ENCODE measurements at places on chromosomes 11 and 22.

- H3K4me3 ChIP-seq: no peak overlapping the region
- H3K4me1 ChIP-seq: no peaks in the 10 kb centered on the region
These were observed 53.7 kb upstream of the SPTBN2 start for GRCh38 chr11:66782726-66783125.

- peak within 1 kb of the TSS; percentile 79 for H3K4me3 ChIP-seq
- peak within 1 kb of the TSS; percentile 88 for H3K27ac ChIP-seq
- peaks cover 4% of the 10 kb centered on the region for H3K4me1 ChIP-seq
- H3K27me3 ChIP-seq: no peaks in the 10 kb centered on the region
These were observed at the start of gene ZBTB16 for GRCh38 chr11:114059278-114059983. Gene ZBTB16 (plus strand): TSS chr11:114059711. CDS start chr11:114063301, 3,590 bp downstream.

DNA sequence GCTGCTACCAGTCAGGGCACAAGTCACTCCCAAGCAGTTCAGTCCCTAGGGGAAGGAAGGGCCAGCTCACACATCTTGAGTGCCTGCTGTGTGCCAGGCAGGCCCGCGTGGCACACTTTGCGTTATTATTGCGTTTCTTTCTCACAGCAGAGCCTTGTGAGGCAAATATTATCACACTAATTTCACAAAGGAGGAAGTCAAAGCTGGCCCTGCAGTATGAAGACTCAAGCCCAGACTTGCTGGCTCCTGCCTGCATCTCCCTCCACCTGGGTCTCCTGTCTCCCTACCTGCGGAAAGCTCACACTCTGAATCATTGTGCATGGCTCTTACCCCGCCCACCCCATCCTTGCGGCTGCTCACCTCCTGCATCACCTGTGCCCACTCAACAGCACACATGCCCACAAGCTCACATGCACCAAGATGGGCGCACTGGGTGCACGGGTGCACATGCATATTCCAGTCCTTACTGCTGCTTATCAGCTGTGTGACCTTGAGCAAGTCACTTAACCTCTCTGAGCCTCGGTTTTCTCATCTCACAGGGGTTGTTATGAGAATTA, 31.7 kb upstream of the P2RY2 start:
- H3K4me3 ChIP-seq: no peak overlapping the region
- H3K27ac ChIP-seq: no peak overlapping the region
- peaks cover 3% of the 10 kb centered on the region for H3K4me1 ChIP-seq
- no peak for DNase-seq

GRCh38 chr11:134686460-134687061, 274.5 kb upstream of the B3GAT1 start:
- no peak overlapping the region for H3K27ac ChIP-seq
- H3K4me3 ChIP-seq: no peak overlapping the region
- no peaks in the 10 kb centered on the region for H3K27me3 ChIP-seq
- H3K4me1 ChIP-seq: no peaks in the 10 kb centered on the region
- no peak for DNase-seq
- no peaks in the 10 kb centered on the region for H3K36me3 ChIP-seq

- no peak overlapping the region for H3K27ac ChIP-seq
- no peak overlapping the region for H3K4me3 ChIP-seq
- no peaks in the 10 kb centered on the region for H3K36me3 ChIP-seq
- H3K27me3 ChIP-seq: no peaks in the 10 kb centered on the region
- no peaks in the 10 kb centered on the region for H3K4me1 ChIP-seq
- no peak for DNase-seq
These were observed 440.1 kb downstream of the MIAT start for GRCh38 chr22:27097506-27097905.

- no peaks in the 10 kb centered on the region for H3K36me3 ChIP-seq
- no peak overlapping the region for H3K27ac ChIP-seq
- H3K27me3 ChIP-seq: no peaks in the 10 kb centered on the region
- no peak overlapping the region for H3K4me3 ChIP-seq
- no peaks in the 10 kb centered on the region for H3K4me1 ChIP-seq
These were observed 341.6 kb downstream of the CTTN start for GRCh38 chr11:70739811-70740487.

DNA sequence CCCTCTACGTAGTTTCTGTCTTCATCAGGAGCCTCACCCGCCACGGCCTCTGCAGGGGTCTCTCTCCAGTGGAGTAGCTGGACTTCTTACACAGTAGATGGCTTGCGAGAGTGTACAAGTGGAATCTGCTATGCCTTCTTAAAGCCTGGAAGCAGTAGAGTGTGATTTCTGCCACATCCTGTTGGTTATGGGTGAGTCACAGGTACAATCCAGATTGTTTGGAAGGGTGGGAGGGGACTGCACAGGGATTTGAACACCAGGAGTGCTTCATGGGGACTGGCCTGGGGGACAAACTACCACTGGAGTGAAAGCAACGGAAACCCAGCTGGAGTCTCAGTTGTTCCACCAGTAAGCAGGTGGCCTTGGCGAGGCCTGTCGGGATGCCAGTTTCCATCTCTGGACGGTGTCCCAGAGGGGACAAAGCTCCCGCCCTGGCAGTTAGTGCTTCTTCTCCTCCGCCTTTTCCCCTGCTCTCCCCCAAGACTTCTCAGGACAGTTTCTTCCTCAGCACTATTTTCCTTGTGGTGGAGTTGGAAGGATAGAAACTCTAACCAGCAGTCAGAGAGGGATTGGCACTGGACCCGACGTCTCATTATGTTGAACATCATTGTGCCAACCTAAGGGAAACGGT, 85.0 kb upstream of the RCN1 start:
- H3K36me3 ChIP-seq: no peaks in the 10 kb centered on the region
- no peak overlapping the region for H3K27ac ChIP-seq
- H3K4me3 ChIP-seq: no peak overlapping the region
- H3K4me1 ChIP-seq: no peaks in the 10 kb centered on the region

DNA sequence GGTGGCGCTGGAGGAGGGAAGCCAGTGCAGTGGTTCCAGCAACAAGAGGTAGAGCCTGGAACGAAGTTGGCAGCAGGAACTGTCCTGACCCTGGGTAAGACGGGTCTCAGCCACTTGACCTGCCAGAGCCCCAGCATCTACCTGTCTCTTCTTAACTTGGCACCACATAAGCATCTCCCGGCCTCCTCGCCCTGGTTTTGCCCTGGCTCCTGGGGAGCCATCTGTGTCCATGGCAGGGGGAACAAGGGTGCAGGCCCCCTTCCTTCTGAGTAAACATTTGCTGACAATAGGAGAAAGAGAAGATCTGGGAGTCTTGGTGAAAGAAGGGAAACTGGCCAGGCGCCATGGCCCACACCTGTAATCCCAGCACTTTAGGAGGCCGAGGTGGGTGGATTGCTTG, 12.8 kb downstream of the P2RY2 start:
- no peak for DNase-seq
- H3K4me1 ChIP-seq: no peaks in the 10 kb centered on the region
- no peak overlapping the region for H3K27ac ChIP-seq

DNA sequence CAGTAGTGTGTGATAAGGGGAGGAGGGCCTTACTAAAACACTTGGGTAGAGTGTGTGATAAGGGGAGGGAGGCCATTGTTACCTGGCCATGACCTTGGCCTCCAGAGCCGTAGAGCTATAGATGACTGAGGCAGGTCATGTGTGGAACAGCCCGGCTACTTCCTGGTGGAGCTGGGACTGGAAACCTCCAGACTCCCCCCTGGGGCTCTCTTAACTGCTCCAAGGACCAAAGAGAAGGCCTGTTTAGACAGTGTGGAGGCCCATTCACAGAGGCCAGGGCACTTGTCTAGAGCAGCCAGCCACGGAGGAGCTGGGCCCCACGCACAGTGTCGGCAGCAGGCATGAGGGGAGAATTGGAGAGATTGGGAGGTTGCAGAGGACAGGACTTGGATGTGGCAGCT, 12.5 kb upstream of the MICALL1 start:
- H3K36me3 ChIP-seq: peaks cover 21% of the 10 kb centered on the region
- H3K4me1 ChIP-seq: peaks cover 32% of the 10 kb centered on the region
- no peaks in the 10 kb centered on the region for H3K27me3 ChIP-seq
- peak overlapping the region; percentile 55 for H3K27ac ChIP-seq

DNA sequence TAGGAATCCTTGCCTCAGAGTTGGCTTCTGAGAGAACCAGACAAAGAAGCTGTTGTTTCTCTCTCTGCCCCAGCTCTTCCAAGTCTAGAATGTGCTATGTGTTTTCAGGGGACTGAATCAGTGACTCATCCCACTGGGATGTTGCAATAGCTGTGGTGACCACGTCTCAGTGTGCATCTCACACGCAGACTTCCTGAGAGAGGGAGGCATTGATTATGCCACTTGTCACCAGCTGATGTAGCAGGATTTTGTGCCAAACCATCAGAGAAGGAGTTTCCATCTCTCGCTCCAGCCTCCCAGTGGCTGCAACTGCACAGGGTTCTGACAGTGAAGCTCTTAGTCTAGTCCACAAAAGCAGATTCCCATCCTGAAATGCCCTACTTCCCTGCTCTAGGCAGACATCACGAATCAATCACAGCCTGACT, 455.8 kb downstream of the MIAT start:
- H3K27ac ChIP-seq: peak overlapping the region; percentile 83
- H3K4me1 ChIP-seq: peaks cover 17% of the 10 kb centered on the region
- H3K27me3 ChIP-seq: no peaks in the 10 kb centered on the region

DNA sequence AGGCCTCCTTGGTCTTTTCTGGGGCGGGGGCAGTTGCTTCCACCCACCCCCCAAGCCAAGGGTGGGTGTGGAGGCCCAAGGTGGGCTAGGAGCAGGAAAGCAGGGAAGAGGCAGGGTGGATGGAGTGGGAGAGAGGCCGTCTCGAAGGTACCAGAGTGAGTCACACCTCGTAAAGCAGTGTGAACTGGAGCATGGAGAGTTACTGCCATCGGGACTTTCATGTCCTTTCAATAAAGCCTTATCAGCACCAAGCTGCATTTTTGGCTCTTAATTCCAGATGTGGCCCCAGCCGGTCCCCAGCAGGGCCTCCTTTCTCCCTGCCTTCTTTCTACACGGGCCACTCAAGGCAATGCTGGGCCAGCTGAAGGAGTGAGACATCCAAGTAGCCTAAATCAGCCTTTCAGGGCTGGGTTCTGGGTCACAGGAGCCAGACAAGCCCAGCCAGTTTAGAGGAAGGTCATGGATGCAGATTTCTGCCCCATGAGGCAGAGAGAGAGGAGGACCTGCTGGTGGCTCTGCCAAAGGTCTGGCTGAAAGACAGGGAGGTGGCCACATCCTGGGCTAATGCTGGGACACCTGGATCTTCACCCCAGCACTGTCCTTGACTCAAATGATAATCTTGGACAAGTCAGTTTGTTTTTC, 59.0 kb upstream of the CD82 start:
- H3K4me1 ChIP-seq: no peaks in the 10 kb centered on the region
- H3K27ac ChIP-seq: no peak overlapping the region
- H3K4me3 ChIP-seq: no peak overlapping the region
- H3K27me3 ChIP-seq: no peaks in the 10 kb centered on the region
- H3K36me3 ChIP-seq: no peaks in the 10 kb centered on the region

GRCh38 chr22:38172832-38173640, 8.6 kb downstream of the PLA2G6 start:
- H3K4me1 ChIP-seq: peaks cover 4% of the 10 kb centered on the region
- H3K4me3 ChIP-seq: no peak overlapping the region
- peak overlapping the region; percentile 38 for H3K27ac ChIP-seq
- H3K27me3 ChIP-seq: no peaks in the 10 kb centered on the region
- H3K36me3 ChIP-seq: no peaks in the 10 kb centered on the region

GRCh38 chr11:14967581-14968243, 4.4 kb downstream of the CALCA start:
- no peaks in the 10 kb centered on the region for H3K27me3 ChIP-seq
- H3K36me3 ChIP-seq: no peaks in the 10 kb centered on the region
- DNase-seq: no peak
- H3K4me3 ChIP-seq: no peak overlapping the region
- no peak overlapping the region for H3K27ac ChIP-seq

GRCh38 chr22:48635816-48636215, 1191.9 kb downstream of the BRD1 start:
- H3K27ac ChIP-seq: no peak overlapping the region
- H3K36me3 ChIP-seq: no peaks in the 10 kb centered on the region
- no peak overlapping the region for H3K4me3 ChIP-seq
- H3K4me1 ChIP-seq: no peaks in the 10 kb centered on the region
- no peak for DNase-seq

GRCh38 chr11:68335683-68336082, 23.3 kb downstream of the LRP5 start:
- H3K4me3 ChIP-seq: no peak overlapping the region
- H3K27ac ChIP-seq: no peak overlapping the region
- H3K27me3 ChIP-seq: no peaks in the 10 kb centered on the region
- no peak for DNase-seq
- H3K4me1 ChIP-seq: no peaks in the 10 kb centered on the region

DNA sequence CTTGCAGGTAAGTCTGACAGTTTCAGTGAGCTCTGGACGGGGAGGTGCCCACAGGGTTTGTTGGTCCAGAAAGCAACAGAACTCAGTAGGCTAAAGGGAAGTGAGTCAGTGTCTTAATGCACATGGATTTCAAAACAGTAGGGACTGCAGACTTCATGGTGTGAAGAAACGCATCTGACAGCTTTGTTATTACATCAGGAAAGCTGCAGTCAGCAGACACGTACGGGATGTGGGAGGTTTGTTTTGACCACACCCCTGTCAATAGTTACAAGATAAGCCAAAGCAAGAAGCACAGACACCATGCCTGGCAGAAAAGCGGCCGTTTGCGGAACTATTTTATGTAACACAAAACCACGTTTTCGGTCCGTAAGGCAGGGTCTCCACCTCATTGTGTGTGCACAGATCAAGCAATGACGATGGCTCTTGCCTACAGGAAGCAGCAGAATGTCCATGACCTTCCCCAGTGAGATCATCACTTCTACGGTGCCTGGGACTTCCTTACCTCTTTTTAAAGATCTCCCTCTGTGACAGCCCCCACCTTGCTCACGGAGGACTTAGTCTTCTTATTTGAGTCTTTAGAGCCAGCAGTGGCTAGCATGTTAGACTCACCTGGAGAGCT, 58.2 kb upstream of the FTH1 start:
- H3K4me1 ChIP-seq: no peaks in the 10 kb centered on the region
- no peak overlapping the region for H3K27ac ChIP-seq
- H3K4me3 ChIP-seq: no peak overlapping the region
- H3K27me3 ChIP-seq: no peaks in the 10 kb centered on the region

GRCh38 chr11:9003573-9004182, at the start of gene NRIP3:
Gene NRIP3 (minus strand): TSS chr11:9004001. CDS start chr11:9003935, 66 bp downstream.
- H3K27me3 ChIP-seq: peaks cover 6% of the 10 kb centered on the region
- DNase-seq: peak; percentile 84
- H3K36me3 ChIP-seq: no peaks in the 10 kb centered on the region
- peak within 1 kb of the TSS; percentile 40 for H3K4me3 ChIP-seq
- H3K4me1 ChIP-seq: peaks cover 8% of the 10 kb centered on the region

GRCh38 chr22:50571264-50572175, 6.7 kb downstream of the CPT1B start:
- no peaks in the 10 kb centered on the region for H3K27me3 ChIP-seq

Data from pancreas (tissue), 10 donors.